ENCODE measurements at places on chromosomes 12 and 14.
A peak's percentile ranks its signal among the peaks of the same experiment; 100 is the strongest.

GRCh38 chr12:2258025-2258424, 205.2 kb downstream of the CACNA1C start:
- no peak for DNase-seq

- DNase-seq: no peak
These were observed 123.1 kb downstream of the GALC start for GRCh38 chr14:87869619-87870583.

DNA sequence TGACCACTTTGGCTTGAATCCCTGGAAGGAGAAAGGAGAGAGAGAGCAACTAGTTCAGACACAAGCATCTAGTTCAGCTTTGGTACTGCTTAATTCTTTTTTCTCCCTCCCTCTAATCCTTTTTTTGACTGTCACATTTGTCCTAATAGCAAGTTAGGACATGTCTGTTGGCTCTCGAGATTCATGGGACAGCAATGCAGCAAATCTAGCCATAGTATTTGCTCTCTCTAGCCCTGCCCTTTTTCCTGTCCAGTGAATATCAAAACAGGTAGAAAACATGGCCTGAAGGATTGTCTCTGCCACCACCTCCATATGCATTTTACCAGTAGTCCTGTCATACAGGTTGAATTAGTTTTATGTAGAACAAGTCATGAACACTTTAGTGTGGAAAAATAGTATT, 116.4 kb downstream of the PTPRB start:
- DNase-seq: no peak

DNA sequence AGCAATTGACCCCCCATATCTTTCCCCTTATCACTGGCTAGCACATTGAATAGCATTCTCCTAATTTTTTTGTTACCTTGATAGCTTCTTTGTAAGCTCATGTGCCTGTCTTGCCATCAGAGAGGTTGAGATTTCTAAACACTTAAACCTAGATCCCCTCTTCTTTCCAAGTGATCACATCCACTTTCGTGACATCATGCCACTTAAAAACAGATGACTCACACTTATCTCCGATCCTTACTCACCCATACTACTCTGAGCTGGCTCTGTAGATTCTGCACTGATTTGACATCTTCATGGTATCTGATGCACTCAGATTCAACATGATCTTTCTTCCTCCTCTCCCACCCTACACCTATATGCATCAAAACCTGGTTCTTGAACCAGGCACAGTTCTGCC, 10.5 kb downstream of the GPR137C start:
- no peak for DNase-seq

- DNase-seq: no peak
These were observed 69.4 kb downstream of the ACSM4 start for GRCh38 chr12:7373226-7373625.

DNA sequence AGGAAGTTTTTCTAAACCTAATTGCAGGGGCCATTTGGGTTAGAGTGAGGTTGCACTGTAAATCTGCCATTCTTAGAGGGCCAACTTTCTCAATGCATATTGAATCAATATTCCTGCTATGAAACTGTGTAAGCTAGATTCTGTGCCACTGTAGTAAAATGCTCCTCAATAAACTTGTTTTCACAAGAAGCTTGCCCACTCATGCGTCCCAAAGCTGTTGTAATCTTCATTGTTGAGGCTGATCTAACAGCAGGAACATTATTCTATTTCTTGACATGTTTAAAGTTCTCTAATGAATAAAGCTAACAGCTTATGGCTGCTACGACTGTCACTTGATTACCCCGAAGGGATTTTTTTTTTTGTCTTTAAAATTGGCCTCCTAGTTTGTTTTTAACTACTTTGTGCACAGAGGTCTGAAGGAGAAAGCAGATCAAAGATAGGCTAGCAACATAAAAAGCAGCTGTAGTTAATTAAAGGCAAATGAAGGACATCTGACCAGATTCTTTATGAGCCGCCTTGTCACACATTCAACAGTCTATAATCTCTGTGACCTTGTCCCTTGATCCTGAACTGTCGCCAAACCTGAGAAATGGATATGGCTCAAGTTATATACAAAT, 243.7 kb downstream of the PAX9 start:
- no peak for DNase-seq

- DNase-seq: no peak
These were observed 47.3 kb downstream of the ABCC9 start for GRCh38 chr12:21893924-21894323.

DNA sequence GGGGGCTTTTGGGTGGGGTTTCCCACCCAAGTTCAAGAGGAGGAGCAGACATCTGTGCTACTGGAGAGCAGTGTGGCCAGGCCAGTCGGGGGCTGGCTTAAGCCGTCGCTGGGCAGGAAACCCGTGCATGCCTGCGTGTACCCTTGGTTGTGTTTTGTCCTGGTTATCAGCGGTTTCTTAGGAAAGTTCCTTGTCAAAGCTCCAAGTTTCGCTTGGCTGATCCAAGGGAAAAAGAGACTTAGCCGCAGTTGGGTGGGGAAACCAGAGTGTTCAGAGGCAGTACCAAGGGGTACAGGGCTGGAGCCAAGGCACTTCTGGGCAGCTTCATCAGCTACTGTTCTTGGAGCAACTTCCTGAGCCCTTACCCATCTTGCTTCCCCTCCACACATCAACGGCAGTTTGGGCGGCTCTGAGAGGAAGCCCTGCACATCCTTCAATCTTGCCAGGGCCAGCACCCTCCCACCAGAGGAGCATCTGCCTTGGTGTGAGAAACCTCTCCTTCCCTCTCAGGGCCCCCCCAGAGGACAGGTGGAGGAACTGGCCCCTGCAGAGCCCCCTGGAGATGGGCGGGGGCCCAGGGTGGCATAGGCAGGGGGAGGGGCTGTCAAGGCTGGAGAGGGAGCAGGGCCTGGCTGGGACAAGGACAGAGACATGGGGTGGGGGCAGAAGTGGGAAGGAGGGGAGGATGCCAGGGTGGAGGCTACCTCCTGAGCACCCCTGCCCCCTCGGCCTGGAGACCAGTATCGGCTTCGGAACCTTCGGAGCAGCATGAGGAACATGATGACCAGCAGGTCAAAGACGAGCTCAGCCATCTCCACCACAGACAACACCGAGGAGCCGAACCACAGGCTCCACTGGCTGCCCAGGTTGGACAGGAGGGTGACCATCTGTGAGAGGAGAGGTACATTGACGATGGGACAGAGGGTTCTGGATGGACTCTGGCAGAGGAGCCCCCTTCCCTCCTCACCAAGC, 5.8 kb upstream of the TNFRSF1A start:
- DNase-seq: no peak

DNA sequence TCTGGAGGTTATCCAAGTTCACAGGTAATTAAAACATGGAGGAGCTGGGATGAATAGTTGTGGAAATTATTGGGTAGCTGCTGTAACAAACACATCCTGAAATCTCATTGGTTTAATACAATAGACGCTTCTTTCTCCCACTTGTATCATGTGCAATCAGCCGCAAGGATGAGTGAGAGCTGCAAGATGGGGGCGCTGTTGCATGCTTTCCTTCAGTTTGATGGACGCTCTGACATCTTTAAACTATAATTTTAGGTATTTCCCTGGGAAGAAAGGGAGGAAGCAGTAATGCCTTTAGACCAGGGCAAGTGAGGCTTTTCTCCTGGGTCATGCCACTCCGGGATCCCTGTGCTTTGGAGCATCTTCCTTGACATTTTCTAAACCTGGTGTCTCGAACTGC, 178.7 kb downstream of the PAWR start:
- no peak for DNase-seq

GRCh38 chr12:44774815-44775411, 101.2 kb downstream of the NELL2 start:
- peak; percentile 37 for DNase-seq

GRCh38 chr14:29684926-29685325, 242.7 kb downstream of the PRKD1 start:
- no peak for DNase-seq

DNA sequence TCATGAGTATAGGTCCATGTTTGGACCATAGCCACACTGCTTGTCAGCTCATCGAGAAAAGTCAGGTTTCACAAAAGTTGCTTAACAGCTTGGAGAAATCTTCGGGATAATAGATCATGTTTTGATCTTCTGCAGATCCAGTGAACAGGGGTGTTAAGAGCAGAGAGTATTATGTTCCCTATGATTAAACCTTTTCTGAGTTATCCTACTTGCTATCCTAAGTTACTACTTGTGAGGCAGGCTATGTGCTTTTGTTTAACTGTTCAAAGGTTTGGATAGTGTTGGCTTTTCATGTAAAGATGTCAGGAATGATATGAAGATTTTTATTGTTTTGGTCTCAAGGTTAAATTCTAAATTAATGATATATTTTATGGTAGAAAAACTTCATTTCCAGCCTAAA, 11.1 kb downstream of the NAA30 start:
- no peak for DNase-seq

DNA sequence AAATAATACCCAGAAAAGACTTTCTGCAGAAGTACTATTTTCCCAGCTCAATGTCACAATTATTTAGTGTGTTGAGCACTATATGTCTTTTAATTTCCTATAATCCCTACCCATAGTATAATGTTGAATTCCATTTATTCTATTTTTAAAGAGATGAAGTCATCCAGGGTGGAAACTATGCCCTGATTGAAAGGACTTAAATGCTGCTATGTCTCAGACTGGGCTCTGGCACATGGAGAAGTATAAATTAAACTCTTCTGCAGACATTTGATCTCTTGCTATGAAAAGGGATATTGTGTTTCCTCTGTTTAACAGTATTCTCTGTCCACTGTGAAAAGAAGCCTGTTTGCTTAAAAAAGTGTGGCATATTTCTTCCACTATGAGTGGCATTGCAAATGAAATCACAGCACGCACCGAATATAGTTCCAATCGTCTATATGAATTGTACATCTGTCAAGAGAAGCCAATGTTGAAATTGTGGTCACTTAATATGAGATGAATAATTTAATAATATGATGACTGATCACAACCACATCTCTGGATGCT, 192.3 kb downstream of the BCAT1 start:
- DNase-seq: no peak

DNA sequence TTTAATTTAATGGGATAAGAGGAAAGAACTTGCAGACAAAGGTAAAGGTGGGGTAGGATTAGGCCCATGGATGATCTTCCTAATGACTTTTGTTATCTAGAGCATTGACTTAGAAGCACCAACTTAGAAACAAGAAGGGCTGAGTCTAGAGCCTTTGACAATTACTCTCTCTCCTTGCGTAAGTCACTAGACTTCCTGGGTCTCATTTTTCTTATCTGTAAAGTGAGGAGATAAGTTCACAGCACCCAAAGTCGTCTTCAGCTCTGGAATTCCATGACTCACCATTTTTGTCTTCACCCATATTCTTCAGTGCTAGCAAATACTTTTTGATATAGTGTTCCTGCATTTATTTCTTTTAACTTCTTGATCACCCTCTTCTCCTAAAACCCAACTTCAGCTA, 75.7 kb downstream of the SSPN start:
- DNase-seq: no peak

- DNase-seq: no peak
These were observed 7.9 kb upstream of the SLC10A1 start for GRCh38 chr14:69804902-69805301.

Measured in liver (tissue), 10 donors.